ENCODE measurements at places on chromosomes 12 and 14.
A peak's percentile ranks its signal among the peaks of the same experiment; 100 is the strongest.

- no peak for DNase-seq
These were observed 117.9 kb downstream of the DPF3 start for GRCh38 chr14:72775923-72776554.

- DNase-seq, result no peak
These were observed 53.8 kb downstream of the HRK start for GRCh38 chr12:116827432-116827831.

DNA sequence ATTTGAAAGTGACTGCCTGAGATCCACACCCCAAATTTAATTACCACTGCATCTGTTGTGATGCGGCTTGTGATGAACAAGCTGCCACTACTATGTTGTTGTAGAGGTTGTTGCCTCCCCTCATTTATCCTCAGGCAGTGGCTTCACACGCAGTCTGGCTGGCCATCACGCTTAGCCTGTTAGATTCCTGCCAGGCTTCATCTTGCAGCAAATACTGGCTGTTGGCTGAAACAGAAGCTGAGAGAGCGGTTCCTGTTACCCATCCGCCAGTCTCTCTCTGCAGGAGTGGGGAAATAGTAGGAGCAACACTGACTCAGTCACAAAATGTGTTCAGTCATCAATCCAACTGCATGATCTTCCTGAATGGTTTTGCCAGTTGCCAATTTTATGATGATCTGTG lies 934.4 kb downstream of the FLRT2 start:
- no peak for DNase-seq

- DNase-seq, result peak; percentile 73
These were observed 17.8 kb downstream of the TAS2R50 start for GRCh38 chr12:10968765-10969456.

DNA sequence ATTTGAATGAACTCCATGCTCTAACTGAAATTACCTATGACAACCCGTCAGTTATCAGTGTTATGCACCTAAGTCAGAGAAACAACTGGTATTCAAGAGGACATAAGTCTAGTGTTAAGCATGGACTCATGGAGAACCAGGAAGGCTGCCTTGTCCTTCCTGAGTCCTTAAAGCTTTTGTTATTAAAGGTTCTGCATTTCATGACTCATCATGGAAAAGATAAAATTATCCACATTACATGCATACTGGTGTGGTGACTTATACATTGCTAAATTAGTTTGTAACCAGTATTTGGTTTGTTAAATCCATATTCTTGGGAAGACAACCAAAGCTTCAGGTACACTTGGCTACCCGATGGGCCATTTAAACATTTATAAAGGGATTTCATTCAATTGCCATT lies 6.5 kb upstream of the OR4E1 start:
- peak; percentile 67 for DNase-seq

DNA sequence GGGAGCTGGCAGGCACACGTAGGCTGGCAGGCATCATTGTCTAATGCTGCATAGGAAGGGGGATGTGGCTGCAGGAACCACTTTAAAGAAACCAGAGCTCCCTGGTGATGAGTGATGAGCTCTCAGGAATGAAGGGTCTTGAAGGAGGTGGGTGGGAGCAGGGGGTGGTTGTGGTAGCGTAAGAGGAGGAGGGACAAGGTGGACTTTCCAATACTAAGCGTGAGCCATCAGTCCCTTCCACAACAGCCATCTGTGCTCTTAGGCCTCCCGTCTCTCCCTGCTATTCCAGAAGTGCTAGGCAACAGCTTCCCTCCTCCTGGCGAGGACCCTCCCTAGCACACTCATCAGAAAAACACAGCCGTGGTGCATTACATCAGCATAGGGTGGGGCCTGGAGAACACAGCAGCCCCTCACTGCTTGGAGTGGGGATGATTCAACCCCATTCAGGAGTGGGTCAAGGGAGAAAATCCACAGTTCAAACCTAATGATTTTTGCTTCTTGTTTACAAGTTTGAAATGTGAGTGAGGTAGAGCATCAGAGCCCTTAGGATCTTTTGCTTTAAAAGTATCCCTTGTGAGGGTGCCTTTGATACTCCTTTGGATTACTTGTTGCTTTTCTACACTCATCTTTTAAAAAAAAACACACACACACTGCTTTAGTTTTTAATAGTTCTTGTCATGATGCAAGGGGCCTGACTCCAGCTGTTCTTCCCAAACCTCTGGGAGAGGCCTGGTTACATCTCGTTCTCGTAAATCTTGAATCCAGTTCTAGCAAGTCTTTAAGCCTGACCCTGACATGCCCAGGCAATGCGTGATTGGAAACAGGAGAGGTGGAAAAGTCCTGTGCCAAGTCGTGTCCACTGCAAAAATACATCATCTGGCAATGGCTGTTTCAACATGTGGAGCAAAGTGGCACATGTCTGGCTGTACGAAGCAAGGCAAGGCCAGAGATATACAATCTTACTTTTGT lies 356.4 kb upstream of the DDHD1 start:
- DNase-seq, result peak; percentile 68

- DNase-seq, result peak; percentile 53
These were observed 53.7 kb downstream of the GALNT4 start for GRCh38 chr12:89470741-89471509.

GRCh38 chr14:32606301-32606700 lies 277.2 kb downstream of the AKAP6 start:
- no peak for DNase-seq

DNA sequence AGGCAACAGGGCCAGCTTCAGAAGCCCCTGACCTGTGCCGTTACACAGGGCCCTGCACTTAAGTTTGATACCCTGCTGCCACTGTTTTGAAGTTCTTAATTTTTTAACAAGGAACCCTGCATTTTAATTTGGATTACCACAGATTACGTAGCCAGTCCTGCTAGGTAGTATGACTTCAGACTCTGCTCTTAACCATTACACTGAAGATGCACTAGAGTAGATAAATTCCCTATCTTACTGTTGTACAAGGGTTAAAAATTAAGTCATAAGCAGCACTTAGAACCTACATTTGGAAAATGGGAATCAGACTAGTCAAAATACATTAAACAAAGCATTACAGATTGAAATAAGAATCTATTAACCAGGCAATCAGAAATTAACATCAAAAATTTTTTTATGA lies 2.3 kb downstream of the GNPNAT1 start:
- no peak for DNase-seq

DNA sequence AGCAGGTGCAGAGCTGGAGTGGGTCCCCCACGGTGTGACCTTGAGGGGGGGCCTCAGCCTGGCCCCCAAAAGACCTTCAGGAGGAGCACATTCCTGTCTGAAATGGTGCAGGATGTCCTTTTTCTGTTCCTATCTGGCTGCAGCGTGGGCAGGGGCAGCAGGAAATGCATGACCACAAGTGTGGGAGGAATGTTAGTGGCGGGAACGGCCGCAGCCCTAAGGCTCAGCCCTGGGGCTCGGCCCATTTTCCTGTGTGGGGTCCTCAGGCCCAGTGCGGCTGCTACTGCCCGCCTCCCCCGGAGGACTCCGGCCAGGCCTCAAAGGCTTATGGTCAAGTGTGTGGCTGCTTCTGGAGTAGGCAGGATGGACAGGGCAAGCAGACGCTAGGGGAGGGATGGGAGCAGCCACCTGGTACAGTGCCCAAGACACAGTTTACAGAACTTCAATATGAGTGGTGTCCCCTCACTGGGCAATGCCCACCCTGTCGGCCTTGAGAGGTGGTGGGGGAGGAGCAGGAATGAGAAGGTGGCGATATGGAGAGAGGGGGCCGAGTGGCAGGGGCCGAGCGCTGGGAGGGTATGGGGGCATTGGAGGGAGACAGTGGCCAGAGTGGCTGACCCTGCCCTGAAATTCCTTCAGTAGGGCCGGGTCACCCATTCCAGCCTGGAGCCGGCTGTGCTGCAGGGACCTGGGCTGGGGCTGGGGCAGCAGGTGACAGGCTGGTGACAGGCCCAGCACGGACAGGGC lies 137.4 kb downstream of the CALM1 start:
- peak; percentile 28 for DNase-seq

DNA sequence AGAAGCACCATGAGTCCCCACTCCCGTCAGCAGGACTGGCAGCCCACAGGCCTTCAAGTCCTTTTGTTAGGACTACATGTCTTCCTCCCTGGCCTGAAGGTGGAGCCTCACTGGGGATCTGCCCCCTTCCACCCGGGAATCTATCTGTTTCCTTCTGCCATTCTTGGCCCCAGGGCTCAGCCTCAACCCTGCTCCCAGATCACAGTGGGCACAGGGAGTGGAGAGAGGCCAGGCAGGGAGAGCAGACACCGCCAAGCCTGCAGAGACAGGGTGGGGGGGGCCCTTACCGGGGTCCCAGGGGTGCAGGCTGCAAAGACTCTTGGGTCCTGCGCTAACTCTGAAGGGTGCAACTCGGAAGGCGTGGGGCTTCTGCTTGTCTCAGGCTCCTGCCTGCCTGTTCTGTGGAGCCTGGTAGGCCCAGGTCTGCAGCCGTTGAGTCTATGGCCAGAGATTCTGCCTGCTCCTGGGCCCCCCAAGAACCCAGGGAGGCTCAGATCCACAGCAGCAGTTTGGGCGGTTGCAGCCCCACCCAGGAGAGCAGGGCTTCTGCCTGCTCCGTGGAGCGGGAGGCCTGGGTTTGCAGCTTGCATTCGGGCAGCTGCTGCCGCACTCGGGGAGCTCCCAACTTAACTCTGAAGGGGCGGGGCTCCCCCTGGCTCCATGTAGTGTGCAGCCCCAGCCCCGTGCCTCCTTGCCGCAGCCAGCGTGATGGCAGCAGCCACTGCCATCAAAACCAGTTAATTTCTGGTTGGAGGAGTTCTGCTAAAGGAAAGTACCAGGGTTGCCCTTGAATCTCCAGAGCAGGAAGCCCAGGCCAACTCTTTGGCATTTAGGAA lies 21.7 kb upstream of the PLBD1 start:
- DNase-seq, result no peak

DNA sequence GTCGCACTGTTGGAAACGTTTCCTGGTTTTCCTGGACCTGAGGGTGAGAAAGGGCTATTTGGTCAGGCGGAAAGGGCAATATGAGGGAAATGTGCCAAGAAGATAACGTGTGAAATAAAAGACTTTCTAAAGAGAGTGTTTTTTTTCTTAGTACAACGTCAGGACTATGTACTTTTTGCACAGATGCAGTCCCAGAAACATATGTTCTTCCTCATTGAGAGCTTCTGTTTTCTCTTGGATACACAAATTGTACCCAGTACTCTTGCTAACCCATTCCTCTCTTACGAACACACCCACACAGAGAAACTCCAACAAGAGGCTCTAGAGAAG lies 669 bp upstream of the PKP2 start:
- DNase-seq, result no peak

- DNase-seq, result no peak
These were observed 36.9 kb downstream of the BCL2L14 start for GRCh38 chr12:12107678-12108077.

DNA sequence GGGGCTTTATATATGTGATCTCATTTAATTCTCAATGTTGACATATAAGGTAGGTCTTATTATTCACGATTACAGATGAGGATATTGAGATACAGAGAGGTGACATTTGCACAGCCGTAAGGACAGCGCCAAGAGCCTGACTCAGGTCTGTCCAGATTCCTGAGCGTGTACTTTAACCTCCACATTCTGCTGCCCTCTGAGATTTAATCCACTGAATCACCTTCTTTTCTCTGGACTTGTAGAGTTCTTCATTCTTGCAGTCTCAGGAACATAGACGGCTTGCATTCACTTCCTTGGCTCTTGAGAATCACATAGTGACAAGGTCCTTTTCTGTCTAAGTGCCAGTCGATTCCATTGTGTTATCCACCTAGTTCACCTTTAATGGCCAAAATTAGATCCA lies 141.0 kb upstream of the ARHGAP5 start:
- DNase-seq, result no peak

- DNase-seq, result no peak
These were observed 30.5 kb downstream of the JAG2 start for GRCh38 chr14:105138021-105138541.

DNA sequence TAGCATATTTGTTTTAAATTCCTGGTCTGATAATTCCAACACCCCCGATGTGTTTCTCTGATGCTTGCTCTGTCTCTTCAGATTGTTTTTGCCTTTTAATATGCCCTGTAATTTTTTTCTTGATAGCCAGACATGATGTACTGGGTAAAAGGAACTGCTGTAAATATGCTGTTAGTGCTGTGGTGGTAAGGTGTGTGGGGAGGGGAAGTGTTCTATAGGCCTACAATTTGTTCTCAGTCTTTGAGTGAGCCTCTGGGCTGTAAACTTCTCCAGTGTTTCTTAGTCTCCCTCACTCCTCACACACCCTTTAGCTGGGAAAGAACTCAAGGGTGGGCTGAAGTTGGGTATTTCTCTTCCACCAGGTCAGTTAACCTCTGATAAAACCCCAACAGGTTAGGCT lies 147.0 kb upstream of the OR4E1 start:
- no peak for DNase-seq

DNA sequence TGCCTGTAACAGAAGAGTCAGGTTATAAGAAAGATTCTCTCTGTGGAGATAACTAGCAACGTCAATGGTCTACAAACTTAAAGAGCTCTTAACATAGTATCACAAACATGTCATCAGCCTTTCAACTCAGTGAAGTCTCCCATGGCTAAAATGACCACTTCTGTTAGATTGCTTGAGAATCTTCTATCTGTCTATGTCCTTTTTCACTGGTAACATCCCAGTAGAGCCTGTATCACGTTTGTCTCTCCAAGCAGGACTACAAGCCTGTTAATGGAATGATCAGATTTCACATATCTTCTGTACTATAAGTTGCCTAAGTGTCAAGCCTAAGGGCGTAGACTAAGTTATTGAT lies 50.7 kb downstream of the SLC2A13 start:
- DNase-seq, result no peak

DNA sequence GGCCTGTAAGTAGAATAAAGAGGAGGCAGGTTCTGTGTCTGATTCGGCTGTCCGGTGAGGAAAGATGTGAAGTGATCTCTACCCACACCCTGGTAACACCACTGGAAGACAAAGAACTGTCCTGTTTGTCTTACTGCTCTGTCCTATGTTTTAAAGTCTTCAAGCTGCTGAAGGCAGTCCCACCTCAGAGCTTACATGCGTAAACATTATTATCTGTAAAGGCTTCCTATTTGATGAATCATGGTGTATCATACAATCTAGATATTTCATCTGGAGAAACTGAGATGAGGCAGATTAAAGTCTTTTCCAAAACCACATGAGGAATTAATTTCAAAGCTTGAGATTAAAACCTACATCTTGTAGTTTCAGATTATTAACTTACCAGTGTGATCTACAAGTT lies 427.6 kb downstream of the ZFP36L1 start:
- peak; percentile 75 for DNase-seq

DNA sequence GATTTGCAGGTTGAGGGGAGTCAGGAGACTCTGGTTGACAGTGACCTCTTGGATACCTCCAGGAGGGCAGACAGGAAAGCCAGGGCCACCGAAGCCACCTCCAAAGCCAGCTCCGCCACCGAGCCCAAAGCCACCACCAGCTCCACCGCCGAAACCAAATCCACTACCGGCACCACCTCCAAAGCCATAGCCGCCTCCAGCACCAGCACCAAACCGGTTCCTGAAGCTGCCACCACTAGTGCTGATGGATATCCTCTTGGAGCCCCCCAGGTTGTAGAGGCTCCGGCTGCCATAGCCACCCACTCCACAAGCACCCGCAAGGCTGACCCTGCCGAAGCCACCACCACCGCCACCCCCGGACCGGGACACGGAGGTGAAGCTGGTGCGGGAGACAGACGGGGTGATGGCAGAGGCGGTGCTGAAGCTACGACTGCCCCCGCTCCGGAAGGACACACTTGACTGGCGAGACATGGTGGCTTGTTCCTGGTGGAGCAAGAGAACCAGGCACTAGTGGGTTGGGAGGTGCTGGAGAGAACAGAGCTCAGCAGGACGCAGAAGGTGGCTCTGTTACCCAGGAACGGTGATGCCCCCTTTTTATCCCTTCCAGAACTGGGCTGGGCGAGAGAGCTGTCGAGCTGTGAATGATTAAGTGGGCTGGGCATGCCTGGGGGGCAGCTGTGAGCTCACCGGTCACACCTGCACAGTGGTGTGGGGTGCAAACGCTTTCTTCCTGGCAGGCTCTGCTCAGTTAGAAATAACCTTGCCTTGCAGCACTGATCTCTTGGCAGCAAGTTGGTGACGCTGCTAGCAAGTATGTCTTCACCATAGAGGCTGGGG lies at the start of gene KRT5:
TSS of gene KRT5 (minus strand) at position 569 of the 837 bp plus-strand sequence. CDS start at position 471, 98 bp downstream.
- no peak for DNase-seq
